Hepatocyte (in vitro differentiated cells): ENCODE measurements at places on chromosomes 3 and 15. TPM values are rescaled to one million over a fixed set of nuclear protein-coding genes. Genes with fewer than 3 reads are reported as not detected.

Gene ZDHHC23
- 4.7 and 8.5 TPM in 2 replicates for total RNA-seq

Gene LMAN1L
- not detected in 2 replicates for total RNA-seq

Gene ADCY5
- 3.1 and 5.3 TPM in 2 replicates for total RNA-seq

Gene CCDC9B
- total RNA-seq, result 1.8 and 4.0 TPM in 2 replicates

Gene SHF
- total RNA-seq, result 12.0 and 13.3 TPM in 2 replicates

Gene MORC1
- 5.6 and 6.7 TPM in 2 replicates for total RNA-seq

Gene CRABP1
- total RNA-seq, result 132 and 140 TPM in 2 replicates

Gene TMOD2
- total RNA-seq, result 2.9 and 3.9 TPM in 2 replicates

- no peak overlapping the region for H3K4me3 ChIP-seq
- no peaks in the 10 kb centered on the region for H3K36me3 ChIP-seq
- no peak for DNase-seq
- no peak overlapping the region for H3K27ac ChIP-seq
- H3K4me1 ChIP-seq, result no peaks in the 10 kb centered on the region
Measured at GRCh38 chr3:180246688-180247195, 210.0 kb upstream of the PEX5L start.

DNA sequence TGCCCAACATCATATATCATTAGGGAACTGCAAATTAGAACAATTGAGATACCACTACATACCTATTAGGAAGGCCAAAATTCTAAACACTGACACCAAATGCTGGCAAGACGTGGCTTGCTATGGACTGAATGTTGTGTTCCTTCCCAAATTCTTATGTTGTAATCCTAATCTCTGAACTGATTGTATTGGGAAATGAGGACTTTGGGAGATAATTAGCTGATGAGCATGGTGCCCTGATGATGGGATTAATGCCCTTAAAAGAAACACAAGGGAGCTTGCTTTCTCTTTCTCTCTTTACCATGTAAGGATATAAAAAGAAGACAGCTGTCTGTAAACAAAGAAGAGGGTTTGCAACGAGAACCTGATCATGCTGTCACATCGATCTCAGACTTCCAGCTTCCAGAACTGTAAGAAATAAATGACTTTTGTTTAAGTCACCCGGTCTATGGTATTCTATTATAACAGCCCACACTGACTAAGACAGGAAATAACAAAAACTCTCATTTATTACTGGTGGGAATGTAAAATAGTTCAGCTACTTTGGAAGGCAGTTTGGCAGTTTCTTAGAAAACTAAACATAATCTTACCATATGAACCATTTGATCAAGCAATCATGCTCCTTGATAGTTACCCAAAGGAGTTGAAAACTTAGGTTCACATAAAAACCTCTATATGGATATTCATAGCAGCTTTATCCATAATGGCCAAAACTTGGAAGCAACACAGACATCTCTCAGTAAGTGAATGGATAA lies 458.3 kb upstream of the CBLB start:
- no peaks in the 10 kb centered on the region for H3K36me3 ChIP-seq
- DNase-seq, result no peak
- H3K27me3 ChIP-seq, result no peaks in the 10 kb centered on the region
- no peaks in the 10 kb centered on the region for H3K4me1 ChIP-seq
- H3K27ac ChIP-seq, result no peak overlapping the region

DNA sequence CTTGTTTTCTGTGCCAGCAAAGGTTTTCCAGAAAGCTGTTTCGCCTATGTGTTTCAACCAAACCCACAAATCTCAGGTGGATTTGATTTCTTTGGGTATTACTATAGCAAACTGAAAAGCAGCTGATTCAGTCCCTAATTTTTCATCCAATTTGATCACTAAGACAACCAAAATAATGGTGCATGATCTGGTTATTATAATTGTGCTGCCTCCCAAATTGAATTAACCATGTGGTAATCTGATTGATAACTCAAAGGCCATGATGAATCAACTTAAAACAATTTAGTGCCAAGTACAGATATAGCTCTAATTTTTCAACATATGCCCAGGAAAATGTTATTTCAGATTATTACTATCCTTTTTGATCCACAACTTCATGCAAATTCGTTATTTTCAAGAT lies 30.6 kb downstream of the PRTG start:
- DNase-seq, result no peak
- no peaks in the 10 kb centered on the region for H3K27me3 ChIP-seq
- no peaks in the 10 kb centered on the region for H3K36me3 ChIP-seq
- H3K4me3 ChIP-seq, result no peak overlapping the region

DNA sequence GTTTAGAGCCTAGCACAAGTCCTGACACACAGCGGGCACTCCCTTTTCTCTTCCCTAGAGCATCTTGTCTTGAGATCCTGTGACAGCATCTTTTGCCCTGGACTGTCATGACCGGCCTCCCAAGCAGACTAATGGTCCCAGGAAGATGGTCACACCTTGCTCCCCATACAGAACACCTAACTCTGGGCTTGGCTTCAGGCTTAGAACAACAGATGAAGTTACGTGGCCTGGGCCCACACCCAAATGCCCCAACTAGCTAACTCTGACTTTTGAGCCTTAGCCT lies 781 bp upstream of the IP6K1 start:
- no peak for DNase-seq
- H3K4me1 ChIP-seq, result peaks cover 8% of the 10 kb centered on the region
- no peak overlapping the region for H3K4me3 ChIP-seq
- H3K36me3 ChIP-seq, result no peaks in the 10 kb centered on the region

DNA sequence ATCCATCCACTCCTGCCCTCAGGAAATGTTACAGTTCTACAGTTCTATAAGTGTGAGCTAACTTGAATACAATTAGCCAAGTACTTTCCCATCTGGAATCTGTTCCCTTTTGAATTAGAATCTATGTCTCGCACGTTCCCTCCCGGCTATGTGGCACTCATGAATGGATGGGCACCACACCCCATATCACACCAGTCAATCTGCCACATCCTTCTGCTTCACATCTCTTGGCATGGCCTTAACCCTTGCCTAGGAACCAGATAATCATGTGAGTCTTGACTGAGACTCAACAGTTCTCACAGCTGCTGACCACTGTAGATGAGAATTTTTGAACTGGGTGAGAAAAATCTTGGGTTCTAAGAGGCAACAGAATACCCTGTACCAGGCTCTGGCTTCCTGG lies 180.2 kb downstream of the TNIK start:
- no peak for DNase-seq
- no peaks in the 10 kb centered on the region for H3K36me3 ChIP-seq
- no peaks in the 10 kb centered on the region for H3K27me3 ChIP-seq

GRCh38 chr3:176927706-176928581 lies 269.3 kb downstream of the TBL1XR1 start:
- no peak overlapping the region for H3K27ac ChIP-seq
- H3K4me3 ChIP-seq, result no peak overlapping the region
- no peak for DNase-seq
- H3K36me3 ChIP-seq, result no peaks in the 10 kb centered on the region
- H3K4me1 ChIP-seq, result no peaks in the 10 kb centered on the region

DNA sequence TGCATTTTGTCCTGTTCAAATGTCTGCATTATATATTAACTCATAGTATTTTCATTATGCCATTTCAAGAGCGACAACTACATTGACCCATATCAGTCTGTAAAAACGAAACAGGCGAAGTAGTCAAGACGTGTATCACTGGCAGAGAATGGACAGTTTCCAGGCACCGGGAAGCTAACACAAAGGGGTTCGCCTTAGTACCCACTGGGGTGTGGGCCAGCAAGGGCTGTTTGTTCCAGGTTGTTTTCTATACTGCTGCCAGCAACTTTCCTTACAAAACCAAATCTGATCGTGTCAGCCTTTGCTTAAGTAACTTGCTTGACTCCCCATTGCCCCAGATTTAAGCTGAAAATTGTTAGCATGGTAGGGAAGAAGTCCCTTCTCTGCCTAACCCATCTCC lies 87.1 kb downstream of the CGNL1 start:
- H3K4me1 ChIP-seq, result no peaks in the 10 kb centered on the region
- no peaks in the 10 kb centered on the region for H3K36me3 ChIP-seq
- no peaks in the 10 kb centered on the region for H3K27me3 ChIP-seq
- no peak overlapping the region for H3K27ac ChIP-seq
- H3K4me3 ChIP-seq, result no peak overlapping the region

DNA sequence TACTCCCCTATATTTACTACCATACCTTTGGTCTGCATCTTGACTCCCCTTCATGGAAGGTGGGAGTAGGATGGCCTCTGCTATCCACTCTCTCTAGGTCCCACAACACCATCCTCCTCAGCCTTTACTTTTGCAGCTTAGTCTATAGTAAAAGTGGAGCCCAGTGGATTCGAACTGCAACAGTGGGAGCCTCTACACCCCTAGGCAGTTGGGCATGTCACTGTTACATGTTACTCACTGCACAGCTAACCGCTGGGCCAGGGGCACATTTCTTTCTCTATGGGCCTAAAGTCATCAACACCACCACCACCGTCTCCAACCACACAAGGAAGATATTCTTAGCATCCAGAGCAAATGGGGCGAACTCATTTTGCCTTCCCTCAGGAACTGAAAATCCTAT lies 62.9 kb downstream of the KLF13 start:
- DNase-seq, result no peak
- no peak overlapping the region for H3K27ac ChIP-seq

- H3K4me1 ChIP-seq, result peaks cover 17% of the 10 kb centered on the region
- no peak overlapping the region for H3K27ac ChIP-seq
- no peaks in the 10 kb centered on the region for H3K36me3 ChIP-seq
Measured at GRCh38 chr3:5140839-5141238, 18.7 kb downstream of the ARL8B start.

DNA sequence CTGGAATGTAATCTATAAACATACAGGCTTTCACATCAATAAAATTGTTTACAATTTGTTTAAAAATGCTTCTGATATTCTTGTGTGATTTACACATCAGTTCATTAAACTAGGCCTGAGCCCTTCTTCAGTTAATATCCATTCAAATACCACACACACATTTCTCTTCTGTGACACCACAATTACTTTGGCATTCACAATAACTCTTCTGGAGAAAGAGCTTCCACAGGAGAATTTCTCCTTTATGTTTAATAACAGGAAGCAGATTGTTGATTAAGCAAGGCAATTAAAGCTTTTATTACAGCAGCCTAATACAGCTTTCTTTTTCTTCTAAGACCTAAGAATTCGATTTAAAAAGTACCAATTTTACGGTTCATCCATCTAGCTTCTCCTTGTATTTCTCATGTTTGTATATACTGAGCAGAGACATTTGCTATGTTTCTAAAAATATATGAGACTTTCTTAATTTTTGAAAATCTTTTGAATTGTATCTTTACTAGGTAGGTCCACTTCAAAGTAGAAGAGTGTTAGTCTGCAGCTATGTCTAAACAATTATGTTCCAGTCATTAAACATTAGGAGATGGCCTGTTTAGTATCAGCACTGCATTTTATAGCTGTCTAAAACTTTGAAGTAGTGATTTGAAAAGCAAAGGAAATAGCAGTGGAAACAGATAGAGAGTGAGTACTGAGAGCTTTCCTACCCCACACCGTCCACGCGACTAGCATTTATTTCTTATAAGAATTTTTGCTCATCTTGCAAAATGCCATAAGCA lies 511.1 kb upstream of the UBE2E2 start:
- DNase-seq, result no peak
- no peak overlapping the region for H3K4me3 ChIP-seq
- no peaks in the 10 kb centered on the region for H3K27me3 ChIP-seq
- H3K4me1 ChIP-seq, result no peaks in the 10 kb centered on the region

DNA sequence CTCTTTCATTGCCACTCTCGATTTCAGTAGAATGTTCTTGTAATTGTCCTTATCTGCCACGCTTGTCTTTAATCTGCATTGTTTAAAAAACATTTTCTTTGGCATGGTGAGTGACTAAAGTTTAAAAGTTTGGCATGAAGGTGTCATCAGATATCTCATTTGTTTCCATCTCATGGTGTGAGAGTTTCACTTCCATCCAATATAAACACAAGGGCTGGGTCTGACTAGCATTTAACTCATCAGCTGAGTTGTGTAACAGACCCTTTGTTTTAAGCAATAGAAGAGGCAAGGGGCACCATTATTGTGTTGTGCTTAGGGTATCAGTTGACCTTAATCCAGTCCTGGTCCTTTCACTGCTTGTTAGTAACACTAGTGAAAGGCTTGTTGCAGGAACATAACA lies 49.9 kb upstream of the IL12A start:
- no peak for DNase-seq
- H3K4me1 ChIP-seq, result no peaks in the 10 kb centered on the region
- no peaks in the 10 kb centered on the region for H3K36me3 ChIP-seq
- no peak overlapping the region for H3K27ac ChIP-seq

GRCh38 chr3:88535563-88535962 lies 385.8 kb downstream of the C3orf38 start:
- H3K4me1 ChIP-seq, result no peaks in the 10 kb centered on the region
- H3K27ac ChIP-seq, result no peak overlapping the region
- DNase-seq, result no peak
- H3K27me3 ChIP-seq, result no peaks in the 10 kb centered on the region

- DNase-seq, result no peak
- no peak overlapping the region for H3K4me3 ChIP-seq
- H3K27ac ChIP-seq, result no peak overlapping the region
- no peaks in the 10 kb centered on the region for H3K27me3 ChIP-seq
Measured at GRCh38 chr3:45826908-45827307, 15.0 kb downstream of the LZTFL1 start.

DNA sequence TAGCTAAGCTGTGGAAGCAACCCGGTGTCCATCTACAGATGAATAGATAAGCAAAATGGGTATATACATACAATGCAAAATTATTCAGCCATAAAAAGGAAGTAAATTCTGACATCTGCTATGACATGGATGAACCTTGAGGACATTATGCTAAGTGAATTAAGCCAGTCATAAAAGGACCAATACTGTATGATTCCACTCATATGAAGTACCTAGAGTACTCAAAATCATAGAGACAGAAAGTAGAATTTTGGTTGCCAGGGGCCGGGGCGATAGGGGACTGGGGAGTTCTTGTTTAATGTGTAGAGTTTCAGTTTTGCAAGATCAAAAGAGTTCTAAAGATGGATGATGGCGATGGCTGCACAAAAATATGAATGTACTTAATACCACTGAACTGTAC lies 10.3 kb downstream of the EID1 start:
- no peak overlapping the region for H3K4me3 ChIP-seq
- no peaks in the 10 kb centered on the region for H3K27me3 ChIP-seq
- no peaks in the 10 kb centered on the region for H3K4me1 ChIP-seq

DNA sequence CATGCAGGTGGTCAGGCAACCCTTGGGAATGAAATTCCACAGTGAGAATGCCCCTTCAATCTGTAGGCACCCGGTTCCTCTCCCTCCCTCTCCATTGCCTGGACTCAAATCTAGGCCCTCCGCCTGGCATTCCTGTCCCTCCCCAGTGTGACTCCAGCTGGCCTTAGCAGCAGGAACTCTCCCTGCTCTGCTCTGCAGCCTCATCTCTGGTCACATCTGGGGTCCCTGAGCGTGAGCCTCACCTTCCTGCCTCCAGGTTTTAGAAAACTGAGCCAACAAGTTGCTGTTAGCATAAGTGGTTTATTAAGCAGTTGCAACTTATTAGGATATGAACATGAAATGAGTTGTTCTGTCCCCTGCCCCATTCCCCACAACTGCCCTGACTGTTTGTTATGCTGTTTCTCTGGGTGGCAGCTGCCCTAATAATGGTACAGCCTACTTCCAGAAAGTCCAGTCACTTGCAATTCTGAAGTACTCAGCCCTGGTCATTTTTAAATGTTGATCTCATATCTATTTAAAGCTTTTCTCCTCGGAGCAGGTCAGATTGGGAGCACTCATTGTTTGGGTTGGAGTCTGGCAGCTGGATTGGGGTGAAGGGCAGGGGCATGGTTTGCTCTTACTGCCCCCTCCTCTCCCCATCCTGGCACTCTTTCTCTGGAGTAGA lies 63.0 kb upstream of the ANKRD34C start:
- H3K27me3 ChIP-seq, result peaks cover 8% of the 10 kb centered on the region
- H3K27ac ChIP-seq, result no peak overlapping the region
- no peak for DNase-seq
- H3K4me1 ChIP-seq, result no peaks in the 10 kb centered on the region
- no peak overlapping the region for H3K4me3 ChIP-seq
- H3K36me3 ChIP-seq, result no peaks in the 10 kb centered on the region

- H3K36me3 ChIP-seq, result no peaks in the 10 kb centered on the region
- no peaks in the 10 kb centered on the region for H3K27me3 ChIP-seq
- peak; percentile 40 for DNase-seq
- H3K4me1 ChIP-seq, result peaks cover 10% of the 10 kb centered on the region
Measured at GRCh38 chr15:62625429-62626033, 417.0 kb upstream of the TPM1 start.
